NCI-H526 (cell line): ENCODE measurements at places on chromosomes 4 and X.

- DNase-seq: no peak
Measured at GRCh38 chr4:26267087-26267486, 53.7 kb upstream of the RBPJ start.

DNA sequence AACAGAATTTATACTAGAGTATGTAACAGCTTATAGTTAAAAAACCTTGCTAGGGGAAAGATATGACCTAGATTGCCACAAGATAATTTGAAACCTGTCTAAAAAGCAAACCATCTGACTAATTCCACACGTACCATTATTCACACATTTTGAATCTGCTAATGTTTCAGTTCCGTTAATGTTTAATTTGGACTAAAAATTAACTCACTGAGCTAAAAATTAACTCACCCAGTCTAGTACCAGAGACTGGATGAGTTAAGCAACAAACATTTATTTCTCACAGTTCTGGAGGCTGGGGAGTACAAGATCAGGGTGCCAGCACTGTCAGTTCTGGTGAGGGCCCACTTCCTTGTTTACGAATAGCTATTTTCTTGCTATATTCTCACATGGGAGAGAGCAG, 231.5 kb upstream of the DIAPH2 start:
- no peak for DNase-seq

DNA sequence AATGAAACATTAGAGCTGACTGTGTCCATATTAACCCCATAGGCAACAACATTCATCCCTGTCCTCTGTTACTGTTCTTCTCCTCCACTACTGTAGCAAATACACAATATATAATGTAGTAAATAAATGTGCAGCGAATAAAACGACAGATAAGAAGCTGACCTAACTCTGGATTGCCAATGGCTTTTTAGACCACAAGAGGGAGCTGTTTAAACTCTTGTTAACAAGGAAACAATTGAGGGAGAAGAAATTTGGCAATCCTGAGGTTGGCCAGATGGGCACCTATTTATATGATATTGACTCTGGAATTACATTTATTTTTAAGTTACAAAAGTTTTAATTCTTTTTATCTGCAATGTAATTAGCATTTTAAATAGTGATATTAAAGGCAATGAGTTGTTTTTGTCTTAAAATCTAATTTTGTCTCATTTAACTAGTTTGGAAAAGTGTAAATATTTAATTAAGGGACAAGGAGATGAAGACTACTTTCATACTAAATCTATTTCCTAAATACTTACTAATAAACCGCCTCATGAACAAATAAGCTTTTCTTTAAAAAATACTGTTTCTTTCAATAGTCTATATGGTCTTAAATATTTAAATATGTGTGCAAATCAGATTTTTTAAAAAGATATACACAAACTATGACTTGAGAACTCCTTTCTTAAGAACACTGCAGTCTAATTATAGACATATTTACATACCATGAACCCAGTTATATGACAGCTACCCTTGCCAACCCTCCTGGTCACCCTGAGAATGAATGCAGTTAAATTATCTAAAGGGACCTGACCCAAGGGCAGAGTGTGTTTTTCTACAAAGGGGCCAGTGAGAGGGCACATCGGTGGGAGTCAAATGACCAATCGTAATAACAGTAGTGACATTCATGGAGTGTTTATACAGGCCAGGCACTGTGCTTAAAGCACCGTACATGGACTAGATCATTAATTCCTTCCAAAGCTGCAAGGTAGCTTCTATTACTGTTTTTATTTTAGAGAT, 52.9 kb upstream of the HPF1 start:
- DNase-seq: peak; percentile 61

- DNase-seq: no peak
Measured at GRCh38 chr4:121978172-121978516, 26.3 kb upstream of the TRPC3 start.

DNA sequence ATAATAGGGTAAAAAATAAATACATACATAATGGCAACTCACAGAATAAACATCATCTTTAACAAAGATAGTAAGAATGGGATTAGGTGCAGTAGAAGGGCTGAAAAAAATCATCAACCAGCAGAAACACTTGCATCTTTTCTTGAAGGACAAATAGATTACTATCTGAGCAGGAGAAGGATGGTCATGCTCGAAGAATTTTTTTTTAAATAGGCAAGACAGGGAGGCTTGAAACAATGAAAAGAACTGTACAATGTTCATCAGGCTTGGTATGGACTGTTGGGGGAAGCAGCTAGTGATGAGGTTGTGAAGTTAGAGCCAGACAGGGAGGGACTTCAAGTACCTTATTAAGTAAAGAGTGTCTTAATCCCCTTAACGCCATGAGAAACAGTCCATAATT, 167.4 kb upstream of the LDB2 start:
- no peak for DNase-seq

GRCh38 chr4:87049508-87049907, 114.7 kb downstream of the AFF1 start:
- DNase-seq: no peak

GRCh38 chr4:154529728-154530519, 20.3 kb downstream of the PLRG1 start:
- no peak for DNase-seq

GRCh38 chr4:80125252-80126177, 52.5 kb upstream of the ANTXR2 start:
- no peak for DNase-seq

DNA sequence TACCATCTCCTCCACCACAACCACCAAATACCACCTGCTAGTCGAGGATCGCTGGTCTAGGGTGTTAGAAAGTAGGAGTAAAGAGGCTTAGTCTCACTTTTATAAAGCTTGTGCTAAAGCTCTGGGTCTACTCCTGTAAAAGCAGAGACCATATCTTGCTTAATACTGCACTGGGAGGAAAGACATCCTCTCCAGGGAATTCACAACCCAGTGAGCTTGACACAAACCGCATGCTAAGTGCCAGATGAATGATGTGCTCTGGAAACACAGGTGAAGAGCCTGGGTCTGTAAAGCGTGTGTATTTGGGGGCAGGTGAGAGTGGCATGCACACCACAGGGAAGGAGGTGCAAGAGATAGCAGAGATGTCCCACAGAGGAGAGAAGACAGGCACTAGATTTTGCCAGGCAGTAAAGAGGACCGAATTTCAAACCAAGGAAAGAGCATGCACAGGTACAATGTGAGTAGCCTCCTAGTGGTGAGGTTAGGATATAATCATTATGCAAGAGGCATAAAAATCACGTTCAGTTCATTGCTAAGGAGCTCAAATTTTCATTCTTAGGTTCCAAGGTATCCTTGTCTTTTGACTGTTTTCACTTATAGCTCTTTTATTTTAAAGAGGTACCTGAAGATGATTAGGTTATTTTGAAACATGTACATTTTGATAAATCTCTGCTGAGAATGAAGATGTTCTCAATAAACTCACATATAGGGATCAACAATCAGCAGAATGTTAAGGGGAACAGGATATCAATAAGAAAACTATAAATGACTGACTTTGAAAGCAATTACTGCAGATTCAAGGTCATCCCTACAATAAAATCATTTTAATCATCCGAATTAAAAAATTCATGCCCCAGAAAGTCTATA, 20.7 kb downstream of the TAPT1 start:
- peak; percentile 46 for DNase-seq

DNA sequence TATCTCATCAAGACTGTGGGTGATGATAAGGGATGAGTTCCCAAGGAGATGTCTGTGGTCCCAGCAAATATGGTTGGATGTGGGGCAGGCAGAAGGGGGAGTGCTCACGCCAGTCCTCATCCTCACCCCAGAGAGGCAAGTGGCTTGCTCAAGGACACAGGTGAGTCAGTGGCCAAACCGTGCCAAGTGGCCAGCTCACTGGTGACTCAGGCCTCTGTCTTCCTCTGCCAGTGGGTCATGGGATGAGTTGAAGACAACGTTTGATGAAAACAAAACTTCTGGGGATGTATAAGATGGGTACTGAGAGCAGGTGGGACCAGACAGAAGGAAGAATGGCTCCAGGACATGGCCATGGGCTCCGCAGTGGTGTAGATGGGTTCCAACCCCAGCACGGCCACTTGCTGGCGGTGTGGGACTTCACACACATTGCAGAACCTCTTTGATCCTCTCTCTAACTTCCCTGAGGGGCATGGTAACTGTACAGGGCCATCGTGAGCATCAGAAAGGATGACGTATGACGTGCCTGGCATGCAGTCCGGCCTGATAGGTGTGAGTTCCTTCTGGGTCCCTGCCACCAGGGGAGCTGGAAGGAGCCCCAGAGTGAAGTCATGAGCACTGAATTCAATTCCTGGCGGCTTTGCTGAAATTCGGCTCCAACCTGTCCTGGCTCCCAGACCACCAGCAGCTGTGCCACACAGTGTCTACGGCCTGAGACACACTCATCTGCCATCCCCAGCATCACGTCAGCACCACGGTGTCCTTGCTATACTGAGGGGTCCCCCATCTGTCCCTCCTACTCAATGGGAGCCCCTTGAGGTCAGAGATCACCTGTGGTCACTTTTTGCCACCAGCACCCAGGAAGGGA, 41.3 kb upstream of the GPR78 start:
- DNase-seq: no peak

- no peak for DNase-seq
Measured at GRCh38 chrX:129771266-129771995, 8.3 kb upstream of the SASH3 start.

DNA sequence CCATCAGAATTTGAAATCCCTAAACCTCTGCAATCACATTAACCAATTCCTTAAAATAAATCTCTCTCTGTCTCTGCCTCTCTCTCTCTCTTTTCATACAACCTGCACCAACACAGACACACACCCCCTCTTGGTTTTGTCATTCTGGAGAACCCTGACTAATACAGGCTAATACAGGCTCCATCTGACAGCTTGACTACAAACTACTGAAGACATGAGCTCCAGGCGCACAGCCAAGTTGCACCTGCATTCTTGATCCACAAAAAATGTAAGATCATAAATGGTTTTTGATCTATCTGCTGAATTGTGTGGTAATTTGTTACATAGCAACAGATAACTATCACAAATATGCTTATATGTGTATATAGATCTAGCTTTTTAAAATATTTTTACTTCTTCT, 2414.2 kb downstream of the PCDH7 start:
- no peak for DNase-seq

DNA sequence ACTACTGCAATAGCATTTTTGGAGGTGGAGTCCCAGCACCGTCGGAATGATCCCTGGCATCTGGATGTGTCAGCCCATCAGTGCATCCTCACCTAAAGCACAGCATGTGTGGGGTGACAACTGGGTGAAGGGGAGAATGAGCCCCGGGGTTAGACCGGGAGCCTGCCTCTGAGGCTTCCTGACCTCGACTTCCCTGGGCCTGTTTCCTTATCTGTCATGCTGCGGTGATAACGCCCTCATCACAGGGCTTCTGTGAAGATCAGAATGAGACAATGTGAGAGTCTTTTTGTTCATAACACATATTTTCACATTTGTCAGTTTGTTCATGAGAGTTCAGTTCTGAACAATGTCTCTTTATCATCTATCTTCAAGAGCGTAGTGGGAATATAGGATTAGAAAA, 31.1 kb upstream of the PDLIM3 start:
- no peak for DNase-seq

GRCh38 chr4:123651066-123651465, 254.5 kb downstream of the SPRY1 start:
- DNase-seq: peak; percentile 34

DNA sequence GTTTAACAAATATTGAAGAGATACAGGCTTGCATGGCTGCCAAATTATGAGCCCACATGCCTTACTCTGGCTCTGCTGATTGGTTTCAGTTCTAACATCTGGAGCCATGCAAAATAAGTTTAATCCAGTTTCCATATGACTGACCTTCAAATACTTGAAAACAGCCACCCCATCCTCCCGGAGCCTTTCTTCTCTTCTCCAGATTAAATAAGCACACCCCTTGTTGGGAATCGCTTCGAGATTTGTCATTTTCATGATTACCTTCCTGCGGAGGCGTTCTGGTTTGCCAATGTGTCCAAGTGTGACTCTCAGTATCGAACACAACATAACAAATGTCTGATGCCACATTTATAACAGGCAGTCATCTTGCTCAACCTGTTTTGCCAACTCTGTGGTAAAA, 101.6 kb upstream of the JADE1 start:
- DNase-seq: no peak

DNA sequence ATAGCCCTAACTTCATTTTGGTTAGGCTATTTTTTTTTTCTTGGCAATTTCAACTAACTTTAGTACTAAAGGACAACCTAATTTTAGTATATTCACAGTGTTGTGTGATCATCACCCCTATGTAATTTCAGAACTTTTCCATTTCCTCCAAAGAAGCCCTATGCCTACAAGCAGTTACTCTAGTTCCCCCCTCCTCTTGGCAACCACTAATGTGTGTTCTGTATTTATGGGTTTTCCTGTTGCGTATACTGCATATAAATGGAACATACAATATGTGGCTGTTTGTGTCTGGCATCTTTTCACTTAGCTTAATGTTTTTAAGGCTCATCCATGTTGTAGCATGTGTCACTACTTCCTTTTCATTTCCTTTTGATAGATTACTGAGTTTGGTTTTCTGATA, 57.6 kb downstream of the N4BP2 start:
- DNase-seq: no peak

GRCh38 chr4:105719204-105719603, 10.6 kb downstream of the GSTCD start:
- no peak for DNase-seq

- DNase-seq: no peak
Measured at GRCh38 chr4:30802622-30803323, 82.6 kb downstream of the PCDH7 start.

- no peak for DNase-seq
Measured at GRCh38 chr4:2930135-2930757, 33.0 kb downstream of the NOP14 start.

DNA sequence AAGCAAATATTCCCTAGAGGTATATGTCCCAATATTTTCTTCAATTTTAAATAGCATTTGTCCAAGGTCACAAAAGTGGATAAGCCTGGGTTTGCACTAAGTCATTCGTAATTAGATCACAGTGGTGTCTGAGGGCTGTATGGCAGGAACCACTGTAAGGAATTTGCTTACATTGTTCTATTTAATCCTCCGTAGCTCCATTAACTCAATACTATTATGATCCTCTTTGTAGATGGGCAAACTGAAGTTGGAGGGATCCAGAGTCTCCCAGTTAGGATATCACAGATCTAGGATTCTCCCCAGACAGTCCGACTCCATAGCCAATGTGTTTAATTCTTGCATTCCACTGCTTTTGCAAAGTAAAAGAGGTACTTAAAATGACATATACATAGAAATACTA, 242.7 kb upstream of the DCAF8L1 start:
- DNase-seq: no peak

DNA sequence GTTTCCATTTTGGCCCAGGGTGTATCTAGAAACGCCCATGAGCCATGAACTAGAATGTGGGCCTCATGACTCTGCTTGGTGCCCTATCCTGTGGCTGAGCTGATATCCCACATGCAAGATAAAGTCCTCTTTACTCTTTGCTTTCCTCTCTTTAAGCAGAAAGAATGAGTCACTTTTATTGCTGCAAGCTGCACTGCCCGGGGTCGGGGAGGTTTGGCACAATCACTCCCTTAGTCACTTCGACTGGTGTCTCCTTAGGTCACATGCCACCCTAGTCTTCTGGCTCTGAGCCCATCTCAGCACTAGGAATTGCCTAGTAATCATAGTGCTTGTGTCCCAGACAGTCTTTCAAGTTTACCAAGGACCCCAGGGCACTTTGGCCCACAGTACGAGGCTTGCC, 75.1 kb upstream of the CXorf66 start:
- DNase-seq: no peak
